ENCODE measurements at places on chromosomes 16 and 17. TPM values are rescaled to one million over a fixed set of nuclear protein-coding genes. Genes with fewer than 3 reads are reported as not detected.
A peak's percentile ranks its signal among the peaks of the same experiment; 100 is the strongest.

Gene TOX3
- total RNA-seq = not detected

Gene HBQ1
- total RNA-seq = not detected

Gene C17orf78
- total RNA-seq = not detected

Gene CFAP119
- total RNA-seq = 10.0 TPM

Gene NAGS
- total RNA-seq = 0.41 TPM

Gene TBC1D3
- not detected for total RNA-seq

Gene PEMT
- 31.1 TPM for total RNA-seq

Gene C17orf100
- total RNA-seq = 2.0 TPM

Gene CA5A
- not detected for total RNA-seq

GRCh38 chr16:11165894-11166665, 89.9 kb downstream of the SOCS1 start:
- peak; percentile 90 for DNase-seq

DNA sequence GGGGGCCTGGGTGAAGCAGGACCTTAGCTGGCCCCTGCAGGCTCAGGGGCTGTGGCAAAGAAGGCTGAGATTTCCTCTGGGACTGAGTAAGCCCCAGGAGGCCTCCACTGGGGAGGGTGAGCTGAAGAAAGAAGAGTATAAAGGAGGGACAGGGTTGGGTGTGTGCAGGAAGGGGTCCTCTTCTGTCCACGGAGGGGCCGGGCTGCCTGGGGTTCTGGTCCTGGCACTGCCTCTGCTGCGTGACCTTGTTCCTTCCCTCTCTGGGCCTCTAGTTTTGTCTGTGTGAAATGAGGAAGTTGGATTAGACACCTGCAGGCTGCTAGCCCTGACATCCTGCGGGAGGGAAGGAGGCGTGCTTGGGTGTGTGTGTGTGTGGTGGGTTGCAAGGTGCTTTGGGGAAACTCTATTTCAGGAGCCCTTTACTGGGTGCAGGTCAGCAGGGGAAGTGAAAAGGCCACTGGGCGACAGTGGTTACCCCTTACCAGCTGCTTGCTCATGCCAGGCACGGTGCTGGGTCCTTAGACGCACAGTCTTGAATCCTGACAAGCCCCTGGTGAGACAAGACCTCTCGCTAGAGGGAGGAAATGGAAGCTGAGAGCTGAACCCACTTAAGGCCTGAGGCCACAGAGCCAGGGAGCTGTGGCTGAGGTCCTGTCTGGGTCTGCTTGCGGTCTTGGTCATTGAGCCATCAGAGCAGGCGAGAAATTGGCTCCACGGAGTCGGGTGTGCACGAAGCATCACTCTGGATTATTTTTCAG, 60.7 kb downstream of the OR1D5 start:
- DNase-seq = peak; percentile 72

- peak; percentile 79 for DNase-seq
Measured at GRCh38 chr17:79079421-79080200, 5.0 kb downstream of the ENGASE start.

- DNase-seq = no peak
Measured at GRCh38 chr16:63830061-63830460, 1291.8 kb downstream of the CDH11 start.

DNA sequence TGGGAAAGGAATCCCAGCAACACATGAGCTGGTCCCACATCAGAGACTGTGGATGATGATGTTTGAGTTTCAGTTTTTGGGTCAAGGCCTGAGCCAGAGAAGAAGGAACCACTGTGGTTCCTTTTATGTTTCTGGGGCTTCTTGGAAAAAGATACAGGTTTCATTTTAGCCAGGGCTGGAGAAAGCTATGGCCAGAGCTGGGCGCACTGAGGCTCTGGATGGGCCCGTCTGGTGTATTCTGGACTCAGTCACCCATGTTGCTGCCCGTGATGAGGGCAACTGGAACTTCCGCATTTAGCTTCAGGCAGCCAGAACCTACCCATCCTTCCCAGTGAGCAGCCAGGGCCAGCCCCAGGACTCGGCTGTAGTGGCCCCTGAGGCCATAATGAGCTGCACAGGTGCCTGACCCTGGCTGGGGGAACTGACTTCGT, 15.0 kb upstream of the PITPNA start:
- DNase-seq = no peak

DNA sequence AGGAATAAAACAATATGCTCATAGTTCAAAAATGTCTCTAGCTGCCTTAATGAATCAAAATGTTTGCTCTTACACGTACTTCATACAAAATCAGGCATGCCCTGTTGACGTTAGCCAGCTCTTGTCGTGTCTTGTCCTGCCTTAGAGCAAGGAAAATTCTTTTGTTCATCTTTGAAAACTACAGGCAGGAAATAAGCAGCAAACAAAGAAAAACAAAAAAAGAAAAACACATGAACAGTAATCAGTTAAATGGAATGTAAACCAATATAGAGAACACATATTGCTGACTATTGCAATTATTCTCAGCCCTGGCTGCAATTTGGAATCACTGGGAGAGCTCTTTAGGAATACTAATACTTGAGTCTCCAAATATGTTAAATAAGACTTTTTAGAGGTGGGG, 1.7 kb downstream of the CAPNS2 start:
- DNase-seq = no peak

DNA sequence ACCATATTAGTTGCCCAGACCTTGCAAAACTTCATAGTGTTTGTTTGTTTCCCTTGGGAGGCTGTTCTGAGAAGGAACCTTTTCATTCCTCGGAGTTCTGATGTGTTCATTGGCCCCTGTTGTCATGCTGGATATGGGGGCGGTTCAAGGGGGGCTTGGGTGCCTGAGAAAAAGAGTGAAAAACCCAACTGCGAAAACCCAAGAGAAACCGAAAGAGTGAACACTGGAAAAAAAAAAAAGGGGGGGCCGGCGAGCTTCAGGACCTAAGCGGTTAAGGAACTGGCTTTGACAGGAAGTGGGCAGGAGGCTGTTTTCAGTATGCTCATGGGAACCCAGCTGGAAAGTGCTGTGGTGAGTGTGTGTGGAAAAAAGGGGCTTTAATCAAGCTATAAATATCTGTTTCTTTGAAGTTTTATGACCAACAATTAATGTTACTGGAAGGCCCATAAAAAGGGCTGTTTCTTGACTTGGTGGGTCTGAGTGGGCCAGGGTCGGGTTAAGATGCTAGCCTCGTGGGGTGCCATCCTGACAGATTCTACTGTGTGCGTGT, 510.7 kb downstream of the MAF start:
- DNase-seq = no peak

- no peak for DNase-seq
Measured at GRCh38 chr17:82489851-82490511, 29.6 kb upstream of the FOXK2 start.

DNA sequence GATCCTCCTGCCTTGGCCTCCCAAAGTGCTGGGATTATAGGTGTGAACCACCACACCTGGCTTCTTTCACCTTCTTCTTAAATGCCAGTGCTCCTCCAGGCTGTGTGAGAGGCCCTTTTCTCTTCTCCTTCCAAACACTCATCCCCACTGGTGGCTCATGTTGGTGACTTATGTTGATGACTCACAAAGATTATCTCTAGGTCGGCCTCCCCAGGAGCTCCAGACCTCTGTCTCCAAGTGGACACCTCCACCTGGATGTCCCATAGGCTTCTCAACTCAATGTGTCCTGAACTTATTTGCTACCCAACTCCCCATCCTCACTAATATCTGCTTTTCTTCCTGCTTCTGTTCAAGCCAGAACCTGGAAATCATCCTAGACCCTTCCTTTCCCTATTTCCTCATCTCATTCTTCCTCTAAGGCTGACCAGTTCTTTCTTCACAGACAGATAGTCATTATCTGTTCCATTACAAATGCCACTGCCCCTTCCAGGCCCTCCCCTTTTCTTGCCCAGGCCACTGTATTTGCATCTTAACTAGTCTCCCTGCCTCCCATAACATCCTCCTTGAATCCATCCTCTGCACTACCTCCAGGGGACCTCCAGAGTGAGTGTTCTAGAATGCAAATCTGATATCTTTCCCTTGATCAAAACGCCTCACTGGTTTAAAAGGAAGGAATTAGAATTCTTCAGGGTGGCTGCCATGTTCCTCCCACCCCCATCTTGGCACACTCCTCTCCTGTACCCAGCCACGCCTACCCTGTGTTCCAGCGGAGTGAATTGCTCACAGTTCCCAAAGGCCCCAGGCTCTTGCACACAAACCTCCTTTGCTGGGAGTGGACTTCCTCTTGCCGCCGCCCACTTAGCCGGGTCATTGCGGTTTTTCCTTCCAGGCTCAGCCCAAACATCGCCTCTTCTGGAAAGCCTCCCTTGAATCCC, 34.8 kb upstream of the FBXO47 start:
- DNase-seq = no peak

DNA sequence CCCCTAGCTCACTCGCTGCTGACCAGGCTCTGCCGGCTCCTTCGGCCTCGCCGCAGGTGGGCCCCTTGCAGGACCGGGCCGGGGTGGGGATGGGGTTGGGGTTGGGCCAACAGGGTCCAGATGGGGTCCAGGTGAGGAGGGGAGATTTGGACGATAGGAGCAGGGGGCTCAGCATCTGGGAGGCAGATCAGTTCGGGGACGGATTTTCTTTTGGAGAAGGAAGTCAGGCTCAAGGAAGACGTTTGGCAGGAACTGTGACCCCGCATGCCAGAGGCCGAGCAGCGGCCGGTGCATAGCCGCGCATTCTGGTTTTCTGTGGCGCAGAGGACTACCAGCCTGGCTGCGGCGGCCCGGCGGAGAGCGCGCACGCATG, 845 bp upstream of the ALDOA start:
- no peak for DNase-seq

GRCh38 chr17:34401165-34401564, 38.1 kb upstream of the CCL1 start:
- DNase-seq = no peak

GRCh38 chr16:82264756-82265155, 94.7 kb upstream of the MPHOSPH6 start:
- no peak for DNase-seq

- DNase-seq = no peak
Measured at GRCh38 chr17:7228920-7229319, 5.4 kb downstream of the DVL2 start.

DNA sequence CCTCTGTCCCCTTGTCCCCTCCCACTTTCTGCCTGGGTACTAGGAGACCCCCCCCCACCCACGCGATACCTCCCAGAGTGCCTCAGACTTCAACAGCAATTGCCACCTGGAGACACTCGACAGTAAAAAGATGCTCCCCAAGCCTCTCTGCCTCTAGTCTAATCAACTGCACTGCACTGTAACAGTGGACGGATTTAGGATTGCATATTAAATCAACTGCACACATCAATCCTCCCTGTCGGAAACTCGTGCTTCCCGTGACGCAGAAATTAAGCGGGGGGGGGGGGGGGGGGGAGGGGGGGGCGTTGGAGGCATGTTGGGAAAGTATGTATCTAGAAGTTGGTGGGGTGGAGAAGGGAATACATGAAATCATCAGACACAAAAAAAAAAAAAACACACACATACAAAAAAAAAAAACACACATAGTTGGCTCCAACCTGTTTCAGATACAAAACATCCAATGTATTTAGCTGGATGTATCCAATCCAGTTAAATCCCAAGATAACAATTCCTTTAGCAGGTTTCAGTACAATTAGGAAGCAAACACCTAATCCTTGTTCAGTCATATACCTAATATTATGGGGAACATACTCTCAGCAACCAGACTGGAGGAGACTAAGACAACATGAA, 29.7 kb downstream of the FAM222B start:
- no peak for DNase-seq

- DNase-seq = no peak
Measured at GRCh38 chr17:46108550-46109110, 84.6 kb downstream of the KANSL1 start.

- DNase-seq = no peak
Measured at GRCh38 chr17:14329900-14330491, 29.1 kb downstream of the HS3ST3B1 start.

- DNase-seq = no peak
Measured at GRCh38 chr17:61122326-61122913, 277.2 kb upstream of the TBX2 start.

GRCh38 chr17:80861892-80862291, 129.7 kb upstream of the CHMP6 start:
- peak; percentile 52 for DNase-seq

- no peak for DNase-seq
Measured at GRCh38 chr16:12461201-12461600, 342.5 kb downstream of the CPPED1 start.

GRCh38 chr17:47630614-47631013, 19.1 kb upstream of the KPNB1 start:
- DNase-seq = no peak

DNA sequence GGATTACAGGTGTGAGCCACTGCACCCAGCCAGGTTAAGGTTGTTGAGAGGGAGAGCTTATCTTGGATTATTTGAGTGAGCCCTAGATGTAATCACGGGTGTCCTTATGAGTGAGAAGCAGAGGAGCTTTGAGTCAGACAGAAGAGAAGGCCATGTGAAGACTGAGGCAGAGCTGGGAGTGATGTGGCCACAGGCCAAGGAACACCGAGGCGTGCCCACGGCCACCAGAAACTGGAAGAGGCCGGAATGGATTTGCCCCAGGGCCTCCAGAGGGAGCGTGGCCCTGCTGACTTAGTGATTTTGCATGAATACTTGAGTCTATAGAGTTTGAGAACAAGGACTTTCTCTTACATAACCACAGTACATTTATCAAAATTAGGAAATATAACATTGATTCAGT, 137.7 kb downstream of the RPTOR start:
- DNase-seq = no peak

- no peak for DNase-seq
Measured at GRCh38 chr16:73047536-73048291, at the start of gene ZFHX3. TSS of gene ZFHX3 (minus strand) at chr16:73048128. CDS start at chr16:72960145, 87,983 bp downstream.

- no peak for DNase-seq
Measured at GRCh38 chr16:17469741-17470181, 999 bp downstream of the XYLT1 start.

DNA sequence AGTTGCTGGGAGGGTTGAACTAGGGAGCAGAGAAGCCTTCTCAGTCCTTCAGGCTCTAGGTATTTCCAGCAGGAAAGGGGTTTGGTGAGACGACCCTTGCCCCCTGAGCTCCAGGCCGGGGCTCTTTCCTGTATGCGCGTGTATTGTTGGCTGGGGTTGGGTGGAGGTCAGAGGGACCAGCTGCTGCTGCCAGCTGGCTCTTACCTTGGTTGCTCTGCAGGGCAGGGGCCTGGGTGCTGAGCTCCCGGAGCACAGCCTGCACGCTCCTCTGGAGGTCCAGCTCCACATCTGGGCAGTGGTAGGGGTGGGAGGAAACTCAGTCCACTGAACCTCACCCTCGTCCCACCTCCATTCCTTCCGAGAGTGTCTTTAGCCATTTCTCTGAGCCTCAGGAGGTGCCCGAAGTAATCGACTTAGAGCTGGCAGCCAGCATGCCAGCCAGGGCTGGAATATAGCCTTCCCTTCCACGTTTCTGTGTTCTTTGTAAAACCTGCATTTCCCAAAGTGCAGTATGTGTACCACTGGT, 28.0 kb downstream of the PIK3R6 start:
- no peak for DNase-seq

Measured in chondrocyte (in vitro differentiated cells).